Activated CD4-positive, alpha-beta memory T cell treated with anti-CD3 and anti-CD28 coated beads for 36 hours (primary cell): ENCODE measurements at places on chromosomes 16 and 17.

- no peak overlapping the region for H3K27ac ChIP-seq
- H3K4me1 ChIP-seq: peaks cover 45% of the 10 kb centered on the region
- DNase-seq: no peak
- no peaks in the 10 kb centered on the region for H3K27me3 ChIP-seq
- peaks cover 22% of the 10 kb centered on the region for H3K36me3 ChIP-seq
These were observed 11.1 kb downstream of the CRYBA1 start for GRCh38 chr17:29257756-29258155.

DNA sequence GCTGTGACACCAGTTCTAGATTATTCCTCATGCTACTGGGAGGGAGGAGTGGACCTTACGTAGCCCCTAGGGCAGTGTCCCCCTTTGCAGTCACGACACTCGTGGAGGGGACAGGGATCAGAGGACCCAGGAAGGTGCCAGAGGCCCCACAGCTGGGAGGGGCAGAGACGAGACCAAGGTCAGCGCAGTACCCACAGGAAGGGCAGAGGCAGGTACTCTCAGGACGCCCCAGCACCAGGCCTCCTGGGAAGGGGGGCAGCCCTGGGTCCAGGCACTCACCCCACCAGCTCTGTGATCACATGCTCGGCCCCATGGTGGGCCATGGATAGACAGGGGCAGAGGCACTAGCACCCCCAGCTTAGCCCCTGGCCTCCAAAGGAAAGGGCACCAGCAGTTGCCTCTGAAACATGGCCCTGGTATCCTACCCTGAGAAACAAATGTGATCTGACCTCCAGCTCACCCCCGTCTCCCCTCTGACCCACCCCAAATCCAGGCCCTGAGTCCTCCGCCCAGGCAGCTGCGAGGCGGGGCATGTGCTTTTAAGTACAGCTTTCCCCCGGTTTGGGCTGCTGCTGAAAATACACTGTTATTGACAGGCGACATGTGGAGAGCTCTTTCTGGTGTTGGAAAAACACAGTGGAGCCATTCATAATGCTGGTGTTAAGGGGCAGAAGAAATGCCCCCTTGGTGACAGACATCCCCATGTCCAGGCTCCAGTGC, 361.9 kb downstream of the C16orf95 start:
- no peaks in the 10 kb centered on the region for H3K36me3 ChIP-seq
- H3K4me1 ChIP-seq: no peaks in the 10 kb centered on the region
- no peak for DNase-seq

DNA sequence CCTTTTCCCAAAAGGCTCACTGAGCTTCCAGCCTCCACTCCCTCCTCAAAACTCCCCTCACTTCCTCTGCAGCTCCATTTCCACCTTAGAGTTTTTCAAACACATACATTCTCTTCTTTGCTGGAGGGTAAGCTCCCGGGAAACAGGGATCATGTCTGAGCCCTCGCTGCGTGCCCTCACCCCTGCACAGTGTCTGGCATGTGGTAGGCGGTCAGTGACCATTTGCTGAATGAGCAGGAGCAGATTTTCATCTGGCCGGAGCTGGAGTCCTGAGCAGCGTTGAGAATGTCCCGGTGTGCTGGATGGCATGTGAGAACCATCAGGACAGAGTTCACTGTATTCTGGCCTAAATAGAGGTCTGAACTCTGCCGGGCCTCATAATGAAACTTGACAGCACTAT, 274.5 kb downstream of the GRIN2A start:
- H3K27me3 ChIP-seq: no peaks in the 10 kb centered on the region
- DNase-seq: no peak
- no peak overlapping the region for H3K27ac ChIP-seq
- H3K36me3 ChIP-seq: no peaks in the 10 kb centered on the region
- no peak overlapping the region for H3K4me3 ChIP-seq
- no peaks in the 10 kb centered on the region for H3K4me1 ChIP-seq

DNA sequence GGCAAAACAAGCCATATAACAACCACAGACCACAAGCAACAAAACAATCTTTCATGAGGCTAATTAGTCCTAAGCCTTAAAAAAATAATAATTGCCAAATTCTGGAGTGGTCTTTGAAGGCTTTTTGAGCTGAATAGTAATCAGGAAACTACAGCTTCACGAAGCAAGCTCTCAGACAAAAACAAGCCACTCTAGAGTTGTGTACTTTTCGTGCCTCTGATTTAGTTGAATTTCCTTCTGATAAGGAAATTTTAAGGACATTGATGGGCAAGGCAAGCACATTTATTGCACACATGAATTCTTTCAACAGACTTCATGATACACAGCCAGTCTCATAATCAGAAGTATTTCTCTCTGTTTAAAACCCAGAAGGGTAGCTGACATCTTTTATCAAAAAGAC, 130.8 kb upstream of the IRX3 start:
- no peaks in the 10 kb centered on the region for H3K4me1 ChIP-seq
- peaks cover 4% of the 10 kb centered on the region for H3K27me3 ChIP-seq
- H3K4me3 ChIP-seq: no peak overlapping the region
- H3K27ac ChIP-seq: no peak overlapping the region
- no peak for DNase-seq

GRCh38 chr17:29613352-29613837, 9.3 kb downstream of the CORO6 start:
- H3K4me1 ChIP-seq: peaks cover 39% of the 10 kb centered on the region
- no peak overlapping the region for H3K27ac ChIP-seq
- peaks cover 1% of the 10 kb centered on the region for H3K27me3 ChIP-seq
- DNase-seq: peak; percentile 97

GRCh38 chr17:31623990-31624389, 232.5 kb downstream of the RAB11FIP4 start:
- H3K36me3 ChIP-seq: peaks cover 8% of the 10 kb centered on the region
- H3K27me3 ChIP-seq: peaks cover 12% of the 10 kb centered on the region
- no peak overlapping the region for H3K4me3 ChIP-seq
- no peaks in the 10 kb centered on the region for H3K4me1 ChIP-seq
- DNase-seq: no peak

GRCh38 chr16:22220714-22221113, 14.6 kb downstream of the EEF2K start:
- no peak overlapping the region for H3K4me3 ChIP-seq
- peaks cover 23% of the 10 kb centered on the region for H3K4me1 ChIP-seq
- no peak overlapping the region for H3K27ac ChIP-seq
- H3K27me3 ChIP-seq: no peaks in the 10 kb centered on the region
